ENCODE measurements at places on chromosomes 1 and 21.

GRCh38 chr1:107934578-107934977 is 30.4 kb downstream of the VAV3 start:
- no peak for DNase-seq

DNA sequence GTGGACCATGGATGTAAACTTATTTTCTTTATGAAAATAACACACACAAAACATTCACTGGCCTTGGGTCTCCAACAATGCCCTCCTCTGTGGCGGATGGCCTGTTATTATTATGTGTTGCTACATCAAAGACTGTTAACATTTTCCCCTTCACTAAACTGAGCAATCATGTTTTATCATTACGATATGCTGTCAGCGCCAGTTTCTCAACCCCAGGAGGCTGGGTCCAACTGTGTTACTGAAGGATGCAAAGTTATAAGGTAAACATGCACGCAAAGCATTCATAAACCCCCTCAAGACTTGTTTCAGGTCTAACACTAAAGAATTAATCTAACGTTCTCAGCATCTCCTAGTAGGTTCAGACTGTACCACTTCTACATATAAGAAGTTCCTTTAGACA is 6.0 kb upstream of the DUSP10 start:
- no peak for DNase-seq

DNA sequence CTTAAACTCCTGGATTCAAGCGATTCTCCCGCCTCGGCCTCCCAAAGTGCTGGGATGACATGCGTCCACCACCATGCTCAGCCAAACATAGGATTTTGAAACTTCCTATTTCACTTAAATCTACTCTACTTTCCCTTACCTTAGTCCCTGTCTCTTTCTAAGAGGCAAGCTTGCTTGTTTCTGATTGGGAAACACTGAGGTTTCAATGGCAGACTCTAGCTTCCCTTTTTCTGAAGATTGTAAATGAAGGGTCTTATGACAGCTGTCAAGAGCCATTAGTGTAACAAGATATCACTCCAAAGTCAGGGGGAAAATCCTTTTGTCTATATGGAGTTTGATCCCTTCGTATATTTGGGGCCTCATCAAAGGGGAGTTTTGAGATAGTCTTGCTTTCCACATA is 23.5 kb upstream of the LMO4 start:
- no peak for DNase-seq

- no peak for DNase-seq
These were observed 190.5 kb downstream of the PTPRC start for GRCh38 chr1:198829356-198829755.

- DNase-seq: no peak
These were observed 83.6 kb upstream of the FOXD3 start for GRCh38 chr1:63238721-63239120.

Measured in T47D (cell line).